ENCODE measurements at places on chromosomes 6 and 20.
A peak's percentile ranks its signal among the peaks of the same experiment; 100 is the strongest.

GRCh38 chr6:37442416-37443215 is 9.6 kb downstream of the CMTR1 start:
- H3K36me3 ChIP-seq: peaks cover 13% of the 10 kb centered on the region
- no peak for DNase-seq
- H3K4me3 ChIP-seq: peak overlapping the region; percentile 21
- H3K27me3 ChIP-seq: no peaks in the 10 kb centered on the region

- DNase-seq: no peak
- no peak overlapping the region for H3K4me3 ChIP-seq
- no peaks in the 10 kb centered on the region for H3K27me3 ChIP-seq
- H3K27ac ChIP-seq: no peak overlapping the region
- H3K36me3 ChIP-seq: no peaks in the 10 kb centered on the region
Observed at GRCh38 chr6:160420969-160421556, 72.9 kb downstream of the SLC22A3 start.

DNA sequence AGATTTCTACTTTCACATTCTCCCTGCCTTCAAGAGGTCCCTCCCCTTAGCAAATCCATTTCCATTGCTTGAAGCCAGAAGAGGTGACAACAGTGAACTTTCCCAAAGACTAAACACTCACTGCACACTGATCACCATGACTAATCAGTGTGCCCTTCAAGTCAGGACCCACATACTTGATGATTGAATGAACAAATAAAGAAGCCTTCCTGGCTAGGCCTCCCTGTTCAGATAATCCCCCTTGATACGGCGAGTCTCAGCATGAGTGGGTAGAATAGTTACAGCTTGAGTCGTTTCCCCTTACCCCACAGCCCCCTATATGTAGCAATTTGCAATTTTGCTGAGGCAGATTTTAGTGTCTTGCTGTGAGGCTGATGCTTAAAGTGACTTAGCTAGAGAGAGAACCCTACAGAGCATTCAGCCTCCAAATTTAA is 102.2 kb downstream of the UNC5CL start:
- no peaks in the 10 kb centered on the region for H3K36me3 ChIP-seq
- no peaks in the 10 kb centered on the region for H3K27me3 ChIP-seq
- H3K27ac ChIP-seq: no peak overlapping the region
- no peak for DNase-seq
- no peaks in the 10 kb centered on the region for H3K4me1 ChIP-seq

DNA sequence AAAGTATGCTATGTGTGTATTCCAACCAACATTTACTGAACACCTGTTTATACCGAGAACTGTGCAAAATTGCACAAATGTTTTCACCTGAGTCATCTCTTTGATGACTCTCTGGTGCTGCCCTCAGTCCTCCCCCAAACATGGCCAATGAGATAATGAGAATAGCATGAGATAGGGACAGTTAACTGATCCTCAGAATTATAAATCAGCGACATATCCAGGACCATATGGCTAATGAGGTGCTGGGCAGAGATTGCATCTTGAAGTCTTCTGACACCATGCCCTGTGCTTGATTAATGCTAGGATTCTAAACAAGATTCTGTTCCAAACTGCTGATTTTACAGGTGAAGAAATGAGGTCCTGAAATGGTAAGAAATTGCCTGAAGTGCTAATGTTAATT is 13.0 kb downstream of the CLVS2 start:
- DNase-seq: no peak
- no peak overlapping the region for H3K4me3 ChIP-seq
- no peak overlapping the region for H3K27ac ChIP-seq
- H3K4me1 ChIP-seq: no peaks in the 10 kb centered on the region

GRCh38 chr20:24109008-24109407 is 120.4 kb upstream of the GGTLC1 start:
- H3K27ac ChIP-seq: no peak overlapping the region
- H3K4me1 ChIP-seq: peaks cover 6% of the 10 kb centered on the region
- H3K4me3 ChIP-seq: no peak overlapping the region

DNA sequence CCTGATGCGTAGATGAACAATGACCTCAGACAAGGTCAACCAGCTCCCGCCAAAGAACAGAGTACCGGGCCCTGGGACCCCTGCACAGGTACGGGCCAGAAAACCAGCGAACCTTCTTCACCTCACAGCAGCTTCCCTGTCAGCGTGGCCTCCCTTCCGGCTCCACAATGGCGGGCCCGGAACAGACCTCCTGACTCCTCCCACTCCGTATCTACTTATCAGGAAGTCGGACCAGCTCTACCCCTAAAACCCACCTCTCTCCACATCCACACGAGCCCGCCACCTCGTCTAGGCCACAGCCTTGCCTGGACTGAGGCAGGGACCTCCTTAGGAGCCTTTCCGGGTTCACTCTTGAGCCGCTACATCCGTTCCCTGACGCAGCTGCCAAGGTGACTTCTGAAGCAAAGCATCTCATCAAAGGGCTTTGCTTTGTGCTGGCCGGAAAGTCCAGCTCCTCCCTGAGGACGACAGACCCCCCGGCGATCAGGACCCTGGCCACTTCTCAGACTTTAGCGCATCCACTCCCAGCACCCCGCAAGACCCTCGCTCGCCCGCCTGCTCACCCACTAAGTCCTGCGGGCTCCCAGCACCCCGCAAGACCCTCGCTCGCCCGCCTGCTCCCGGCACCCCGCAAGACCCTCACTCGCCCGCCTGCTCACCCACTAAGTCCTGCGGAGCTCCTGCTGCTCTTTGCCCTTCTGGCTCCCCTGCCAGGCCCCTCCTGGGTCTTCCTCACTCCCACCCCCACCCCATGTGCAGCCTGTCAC is 308.3 kb upstream of the FOXQ1 start:
- H3K27me3 ChIP-seq: no peaks in the 10 kb centered on the region
- H3K4me1 ChIP-seq: no peaks in the 10 kb centered on the region
- H3K27ac ChIP-seq: no peak overlapping the region
- no peaks in the 10 kb centered on the region for H3K36me3 ChIP-seq

DNA sequence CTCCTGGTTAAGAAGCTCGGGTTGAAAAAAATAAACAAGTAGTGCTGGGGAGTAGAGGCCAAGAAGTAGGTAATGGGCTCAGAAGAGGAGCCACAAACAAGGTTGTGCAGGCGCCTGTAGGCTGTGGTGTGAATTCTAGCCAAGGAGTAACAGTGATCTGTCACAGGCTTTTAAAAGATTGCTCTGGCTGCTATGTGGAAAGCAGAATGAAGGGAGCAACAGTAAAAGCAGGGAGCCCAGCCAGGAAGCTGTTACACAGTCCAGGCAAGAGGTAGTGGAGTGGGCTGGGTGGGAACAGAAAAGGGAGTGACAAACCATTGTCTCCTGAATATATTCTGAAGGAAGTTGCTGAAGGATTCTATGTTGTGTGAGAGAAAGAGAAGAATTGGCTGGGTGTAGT is 2.0 kb downstream of the HFE start:
- H3K4me1 ChIP-seq: peaks cover 23% of the 10 kb centered on the region
- H3K36me3 ChIP-seq: no peaks in the 10 kb centered on the region
- H3K27me3 ChIP-seq: no peaks in the 10 kb centered on the region
- H3K4me3 ChIP-seq: no peak overlapping the region

GRCh38 chr6:4291453-4292403 is 156.4 kb upstream of the ECI2 start:
- no peak overlapping the region for H3K4me3 ChIP-seq
- H3K4me1 ChIP-seq: no peaks in the 10 kb centered on the region

DNA sequence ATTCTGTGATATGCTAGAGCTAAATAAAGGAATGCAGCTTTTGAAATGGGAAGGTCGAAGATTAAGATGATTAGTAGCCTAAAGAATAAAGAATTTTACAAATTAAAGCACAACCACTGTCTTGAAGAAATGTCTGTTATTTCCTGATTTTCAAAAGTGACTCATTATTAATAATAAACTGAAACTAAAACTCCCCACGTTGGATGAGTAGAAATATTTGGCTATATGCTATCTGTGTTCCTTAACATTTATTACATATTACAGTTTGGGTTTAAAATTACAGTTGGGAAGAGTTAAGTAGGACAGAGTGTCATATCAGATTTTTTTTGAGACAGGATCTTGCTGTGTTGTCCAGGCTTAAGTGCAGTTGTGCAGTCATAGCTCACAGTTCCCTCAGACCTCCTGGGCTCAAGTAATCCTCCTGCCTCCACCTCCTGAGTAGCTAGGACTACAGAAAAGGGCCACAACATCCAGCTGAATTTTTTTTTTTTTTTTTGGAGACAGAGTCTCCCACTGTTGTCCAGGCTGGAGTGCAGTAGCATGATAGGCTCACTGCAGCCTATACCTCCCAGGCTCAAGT is 47.1 kb downstream of the AKIRIN2 start:
- no peaks in the 10 kb centered on the region for H3K36me3 ChIP-seq
- no peaks in the 10 kb centered on the region for H3K4me1 ChIP-seq
- no peaks in the 10 kb centered on the region for H3K27me3 ChIP-seq
- no peak overlapping the region for H3K27ac ChIP-seq
- no peak for DNase-seq

GRCh38 chr20:7657569-7657968 is 282.7 kb downstream of the HAO1 start:
- DNase-seq: no peak
- no peaks in the 10 kb centered on the region for H3K36me3 ChIP-seq
- H3K27ac ChIP-seq: no peak overlapping the region
- H3K4me1 ChIP-seq: no peaks in the 10 kb centered on the region
- no peak overlapping the region for H3K4me3 ChIP-seq
- no peaks in the 10 kb centered on the region for H3K27me3 ChIP-seq

GRCh38 chr6:72595812-72596211 is 26.1 kb upstream of the KCNQ5 start:
- H3K36me3 ChIP-seq: no peaks in the 10 kb centered on the region
- no peaks in the 10 kb centered on the region for H3K27me3 ChIP-seq
- H3K27ac ChIP-seq: no peak overlapping the region
- H3K4me1 ChIP-seq: no peaks in the 10 kb centered on the region
- no peak for DNase-seq
- no peak overlapping the region for H3K4me3 ChIP-seq

DNA sequence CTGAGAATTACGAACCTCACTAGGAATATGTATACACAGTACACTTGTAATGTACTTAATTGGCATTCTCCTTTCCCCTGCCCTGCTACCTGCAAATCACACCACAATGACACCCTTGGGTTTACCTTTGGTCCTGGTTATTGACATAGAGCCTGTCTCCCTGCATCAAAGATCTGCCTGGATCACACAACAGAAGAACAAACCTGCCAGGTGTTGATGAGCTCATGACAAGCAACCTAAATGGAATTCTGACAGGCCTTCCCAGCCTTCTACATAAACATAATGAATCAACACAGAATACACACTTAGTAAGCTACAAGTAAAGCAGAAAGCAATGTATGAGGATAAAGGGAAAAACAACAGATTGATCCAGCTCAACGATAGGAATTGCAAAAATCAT is 95.6 kb downstream of the HDGFL1 start:
- H3K36me3 ChIP-seq: no peaks in the 10 kb centered on the region
- DNase-seq: no peak
- no peaks in the 10 kb centered on the region for H3K4me1 ChIP-seq
- no peak overlapping the region for H3K27ac ChIP-seq
- H3K27me3 ChIP-seq: no peaks in the 10 kb centered on the region

GRCh38 chr6:43490523-43490939 is 13.2 kb downstream of the TJAP1 start:
- H3K4me1 ChIP-seq: peaks cover 10% of the 10 kb centered on the region
- DNase-seq: no peak
- H3K27ac ChIP-seq: no peak overlapping the region

DNA sequence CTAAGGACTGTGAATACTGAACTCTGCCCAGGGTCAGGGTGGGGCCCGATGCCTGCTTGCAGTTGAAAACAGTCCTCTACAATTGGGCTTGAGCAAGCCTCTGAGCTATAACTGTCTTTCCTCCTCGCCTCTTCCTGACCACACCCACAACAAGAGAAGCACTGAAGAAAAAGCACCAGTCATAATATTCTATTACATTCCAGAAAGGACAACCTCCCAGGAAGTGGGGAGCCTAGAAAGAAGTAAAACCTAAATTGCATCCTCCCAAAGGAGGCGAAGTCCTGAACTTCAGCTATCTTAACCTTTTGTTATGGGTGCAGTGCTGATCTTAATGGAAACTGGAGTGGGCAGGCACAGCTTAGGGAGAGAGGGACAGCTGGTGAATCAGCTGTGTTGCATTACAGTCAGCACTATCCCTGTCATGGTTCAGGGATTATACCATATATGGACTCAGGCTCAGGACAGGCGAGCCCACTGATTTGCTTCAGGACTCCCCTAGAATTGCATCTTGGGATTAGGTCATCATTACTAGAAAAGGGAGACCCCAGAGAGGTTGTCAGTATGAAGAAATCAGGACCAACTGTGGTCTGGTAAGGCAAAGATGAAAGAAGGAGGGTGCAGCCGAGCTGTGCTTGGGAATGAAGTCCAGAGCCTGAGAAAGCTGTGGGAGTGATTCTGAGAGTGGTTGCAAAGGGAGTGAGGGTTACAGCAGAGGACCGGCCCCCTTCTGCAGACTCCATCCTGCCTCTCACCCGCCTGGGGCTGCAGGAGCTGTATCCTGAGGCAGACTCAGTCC is 18.3 kb upstream of the TRAM2 start:
- H3K4me1 ChIP-seq: no peaks in the 10 kb centered on the region
- H3K4me3 ChIP-seq: no peak overlapping the region
- no peaks in the 10 kb centered on the region for H3K27me3 ChIP-seq
- no peak for DNase-seq
- H3K27ac ChIP-seq: no peak overlapping the region
- no peaks in the 10 kb centered on the region for H3K36me3 ChIP-seq

- H3K4me3 ChIP-seq: no peak overlapping the region
- no peaks in the 10 kb centered on the region for H3K27me3 ChIP-seq
- H3K4me1 ChIP-seq: no peaks in the 10 kb centered on the region
- no peak overlapping the region for H3K27ac ChIP-seq
- no peak for DNase-seq
Observed at GRCh38 chr6:21874372-21874771, 280.8 kb downstream of the SOX4 start.

DNA sequence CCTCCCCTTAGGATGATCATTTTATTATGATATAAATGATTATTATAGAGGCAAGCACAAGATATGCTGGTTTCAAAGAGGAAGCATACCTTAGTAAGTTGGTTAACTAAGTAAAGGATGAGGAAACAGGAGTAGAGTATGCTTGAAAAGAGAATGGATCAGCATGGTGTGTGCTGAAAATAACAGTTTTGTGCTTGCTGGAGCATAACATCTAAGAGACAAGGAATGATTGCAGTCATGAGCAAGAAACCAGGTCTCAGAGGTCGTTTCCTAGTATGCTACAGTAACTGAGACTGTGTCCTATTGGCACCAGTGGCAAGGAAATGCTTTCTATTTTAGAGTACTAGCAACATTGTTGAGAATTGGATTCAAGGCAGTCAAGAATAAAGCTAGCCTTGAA is 34.1 kb downstream of the CDC40 start:
- no peaks in the 10 kb centered on the region for H3K4me1 ChIP-seq
- no peaks in the 10 kb centered on the region for H3K27me3 ChIP-seq
- H3K27ac ChIP-seq: no peak overlapping the region
- H3K4me3 ChIP-seq: no peak overlapping the region
- H3K36me3 ChIP-seq: peaks cover 22% of the 10 kb centered on the region
